Astrocyte (in vitro differentiated cells and primary cell): ENCODE measurements at places on chromosomes 11 and 22. TPM values are rescaled to one million over a fixed set of nuclear protein-coding genes. Genes with fewer than 3 reads are reported as not detected.

The DERL3 gene
- 0.70 and 0.82 TPM in 2 replicates for total RNA-seq

The THY1 gene
- 104 and 129 TPM in 2 replicates for total RNA-seq

The KCNA4 gene
- total RNA-seq, result not detected in 2 replicates

The PDGFD gene
- total RNA-seq, result 2.1 and 2.6 TPM in 2 replicates

The FXYD6 gene
- 8.1 and 10.5 TPM in 2 replicates for total RNA-seq

The ASRGL1 gene
- 2.4 and 3.2 TPM in 2 replicates for total RNA-seq

The TNNI2 gene
- total RNA-seq, result not detected in 2 replicates

The AQP11 gene
- 0.48 and 0.91 TPM in 2 replicates for total RNA-seq

The TREH gene
- total RNA-seq, result not detected in 2 replicates

The ZC3H12C gene
- 10.4 and 12.0 TPM in 2 replicates for total RNA-seq

The GRM5 gene
- total RNA-seq, result 0.30 and 0.70 TPM in 2 replicates

The WBP2NL gene
- total RNA-seq, result not detected in 2 replicates

The BAIAP2L2 gene
- 0.54 and 0.94 TPM in 2 replicates for total RNA-seq

- no peaks in the 10 kb centered on the region for H3K27me3 ChIP-seq
- no peak overlapping the region for H3K4me3 ChIP-seq
- no peaks in the 10 kb centered on the region for H3K36me3 ChIP-seq
- no peak overlapping the region for H3K27ac ChIP-seq
These were observed 58.3 kb downstream of the TMPRSS5 start for GRCh38 chr11:113647856-113648255.

DNA sequence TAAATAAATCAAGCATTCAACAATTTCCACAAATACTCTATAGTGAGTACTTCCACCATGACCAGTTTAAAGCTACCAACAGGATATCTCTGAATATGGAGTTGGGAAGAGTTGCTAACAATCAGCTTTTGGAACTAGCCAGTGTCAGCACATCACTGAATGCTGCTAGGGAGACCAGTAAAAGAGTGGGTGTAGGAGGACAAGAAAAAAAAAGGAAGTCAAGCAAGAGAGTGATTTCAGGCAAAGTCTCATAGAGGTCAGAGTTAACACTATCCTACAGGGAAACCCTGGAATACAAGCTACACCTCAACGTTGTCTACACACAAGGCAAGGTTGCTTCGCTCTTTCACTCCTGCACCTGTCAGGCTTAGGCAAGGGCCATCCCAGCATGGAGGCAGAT lies 24.2 kb downstream of the EIF3F start:
- peaks cover 17% of the 10 kb centered on the region for H3K4me1 ChIP-seq
- H3K27me3 ChIP-seq, result no peaks in the 10 kb centered on the region
- H3K27ac ChIP-seq, result no peak overlapping the region
- DNase-seq, result no peak

DNA sequence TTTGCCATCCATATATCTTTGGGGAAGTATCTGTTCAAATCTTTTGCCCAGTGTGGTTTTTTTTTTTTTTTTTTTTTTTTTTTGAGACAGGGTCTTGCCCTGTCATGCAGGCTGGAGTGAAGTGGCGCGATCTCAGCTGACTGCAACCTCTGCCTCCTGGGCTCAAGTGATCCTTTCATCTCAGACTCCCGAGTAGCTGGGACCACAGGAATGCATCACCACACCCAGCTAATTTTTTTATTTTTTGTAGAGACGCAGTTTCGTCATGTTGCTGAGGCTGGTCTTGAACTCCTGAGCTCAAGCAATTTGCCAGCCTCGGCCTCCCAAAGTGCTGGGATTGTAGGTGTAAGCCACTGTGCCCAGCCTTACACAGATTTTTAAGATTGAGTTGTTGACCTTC lies 4.8 kb upstream of the FAM118A start:
- H3K27me3 ChIP-seq, result no peaks in the 10 kb centered on the region
- no peaks in the 10 kb centered on the region for H3K36me3 ChIP-seq
- H3K4me1 ChIP-seq, result peaks cover 7% of the 10 kb centered on the region
- H3K4me3 ChIP-seq, result no peak overlapping the region

GRCh38 chr11:124724979-124725718 lies 14.6 kb upstream of the NRGN start:
- H3K4me1 ChIP-seq, result peaks cover 13% of the 10 kb centered on the region
- peaks cover 17% of the 10 kb centered on the region for H3K27me3 ChIP-seq
- H3K27ac ChIP-seq, result no peak overlapping the region
- no peak for DNase-seq
- H3K4me3 ChIP-seq, result no peak overlapping the region

- peaks cover 6% of the 10 kb centered on the region for H3K4me1 ChIP-seq
- H3K36me3 ChIP-seq, result no peaks in the 10 kb centered on the region
- no peak for DNase-seq
- no peak overlapping the region for H3K27ac ChIP-seq
- no peaks in the 10 kb centered on the region for H3K27me3 ChIP-seq
- H3K4me3 ChIP-seq, result no peak overlapping the region
These were observed 310.5 kb downstream of the SWAP70 start for GRCh38 chr11:9974375-9974774.

GRCh38 chr11:7115780-7116179 lies 27.0 kb downstream of the RBMXL2 start:
- no peak overlapping the region for H3K27ac ChIP-seq
- no peaks in the 10 kb centered on the region for H3K4me1 ChIP-seq
- no peaks in the 10 kb centered on the region for H3K36me3 ChIP-seq
- no peak overlapping the region for H3K4me3 ChIP-seq

DNA sequence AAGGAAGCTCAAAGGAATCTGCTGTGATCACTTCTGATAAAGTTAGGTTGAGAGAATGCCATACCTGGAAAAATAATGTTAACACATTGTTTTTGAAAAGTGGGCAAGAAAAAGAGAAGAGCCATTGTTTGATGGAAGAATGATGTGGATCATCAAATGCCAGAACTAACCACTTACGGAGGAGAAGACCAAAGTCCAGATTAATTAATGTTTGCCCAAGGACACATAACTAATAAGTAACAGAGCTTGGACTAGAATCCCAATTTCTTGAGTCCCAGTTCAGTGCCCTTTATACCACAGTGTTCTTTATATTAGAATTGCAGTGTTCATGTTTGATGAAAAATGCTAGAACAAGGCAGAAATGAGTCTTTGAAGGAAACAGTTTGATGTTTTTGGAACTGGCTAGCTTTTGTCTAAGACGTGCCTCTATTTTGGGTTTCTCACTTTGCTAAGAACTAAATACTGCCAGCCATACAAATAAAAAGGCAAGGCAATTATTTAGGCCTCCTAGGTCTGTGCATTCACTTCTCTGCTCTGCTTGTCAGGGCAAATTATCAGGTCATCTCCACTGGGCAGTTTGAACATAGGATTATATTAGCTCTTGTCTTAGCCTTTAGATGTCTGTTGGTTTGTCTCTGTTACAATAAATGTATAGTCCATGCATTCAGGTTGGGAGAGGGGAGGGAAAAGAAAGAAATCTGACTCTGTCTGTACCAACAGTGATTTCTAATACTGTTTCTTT lies 72.3 kb downstream of the TRIM44 start:
- peaks cover 18% of the 10 kb centered on the region for H3K36me3 ChIP-seq
- no peak for DNase-seq
- no peak overlapping the region for H3K4me3 ChIP-seq
- H3K27ac ChIP-seq, result no peak overlapping the region

DNA sequence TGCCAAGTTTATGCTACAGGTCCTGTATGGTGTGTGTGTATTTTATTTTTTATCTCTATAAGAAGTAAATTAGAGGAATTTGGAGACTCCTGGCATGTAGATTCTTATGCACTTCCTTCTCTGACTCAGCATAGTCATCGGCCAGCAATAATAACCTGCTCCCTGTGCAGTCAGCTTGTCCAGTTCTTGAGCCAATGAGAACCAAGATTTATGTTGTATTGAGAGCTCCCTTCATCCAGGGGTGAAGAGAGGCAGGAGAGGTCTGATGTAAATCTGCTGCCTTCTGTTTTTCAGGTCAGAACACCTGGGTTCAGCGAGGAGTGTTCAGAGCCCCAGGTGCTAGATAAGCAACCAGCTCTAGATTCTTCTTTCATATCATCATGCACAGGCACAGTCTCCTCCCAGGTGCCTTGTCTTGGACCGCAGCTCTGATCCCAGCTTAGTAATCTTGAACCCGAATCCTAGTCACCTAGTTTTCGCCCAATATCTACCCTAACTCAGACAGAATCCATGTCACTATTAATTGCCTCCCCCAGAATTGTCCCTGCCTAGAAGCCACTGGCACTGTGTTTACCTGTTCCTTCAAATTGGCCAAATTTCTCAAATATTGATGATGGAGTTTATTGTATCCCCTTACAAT lies 328.2 kb upstream of the NCAM1 start:
- no peak overlapping the region for H3K4me3 ChIP-seq
- H3K4me1 ChIP-seq, result no peaks in the 10 kb centered on the region
- H3K36me3 ChIP-seq, result no peaks in the 10 kb centered on the region
- H3K27ac ChIP-seq, result no peak overlapping the region

DNA sequence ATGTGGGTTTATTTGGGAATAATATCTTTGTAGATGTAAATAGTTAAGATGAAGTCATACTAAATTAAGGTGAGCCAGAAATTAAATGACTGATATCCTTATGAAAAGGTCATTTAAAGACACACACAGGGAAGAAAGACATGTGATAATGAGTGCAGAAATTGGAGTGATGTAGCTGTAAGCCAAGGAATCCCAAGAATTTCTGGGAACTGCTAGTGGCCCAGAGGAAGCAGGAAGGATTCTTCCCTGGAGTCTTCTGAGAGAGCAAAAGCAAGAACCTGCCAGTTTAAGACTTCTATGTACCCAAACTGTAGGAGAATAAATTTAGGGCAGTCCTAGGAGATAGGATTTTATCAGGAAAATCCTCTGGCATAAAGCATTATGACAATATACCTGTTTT lies 66.9 kb downstream of the LRRC4C start:
- no peaks in the 10 kb centered on the region for H3K27me3 ChIP-seq
- no peak overlapping the region for H3K27ac ChIP-seq

DNA sequence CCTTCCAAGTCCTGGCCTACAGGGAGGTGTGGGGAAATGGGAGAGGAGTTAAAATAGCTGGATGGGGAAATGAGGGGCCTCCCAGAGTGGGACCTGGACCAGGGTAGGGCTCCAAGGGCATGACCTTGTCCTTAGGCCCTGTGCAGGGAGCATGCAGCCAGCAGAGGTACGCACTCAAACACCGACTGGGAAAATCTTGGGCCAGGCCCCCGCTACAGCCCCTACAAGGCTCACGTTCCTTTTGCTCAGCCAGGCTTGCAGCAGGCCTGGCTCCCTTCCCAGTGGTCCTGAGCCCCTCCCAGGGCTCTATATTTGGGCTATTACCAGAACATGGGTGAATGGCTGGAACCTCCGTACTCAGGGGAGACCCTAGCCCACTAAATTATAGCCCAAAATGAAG lies 31.3 kb downstream of the LMO1 start:
- peaks cover 17% of the 10 kb centered on the region for H3K4me1 ChIP-seq
- peaks cover 2% of the 10 kb centered on the region for H3K27me3 ChIP-seq
- no peak for DNase-seq
- no peaks in the 10 kb centered on the region for H3K36me3 ChIP-seq
- no peak overlapping the region for H3K27ac ChIP-seq
- H3K4me3 ChIP-seq, result no peak overlapping the region

- H3K4me3 ChIP-seq, result no peak overlapping the region
- H3K27me3 ChIP-seq, result no peaks in the 10 kb centered on the region
- H3K27ac ChIP-seq, result peak overlapping the region; percentile 64
- DNase-seq, result peak; percentile 97
These were observed 66.5 kb downstream of the DBX1 start for GRCh38 chr11:20093775-20094174.

- H3K4me3 ChIP-seq, result no peak overlapping the region
- no peak overlapping the region for H3K27ac ChIP-seq
- no peaks in the 10 kb centered on the region for H3K4me1 ChIP-seq
- H3K36me3 ChIP-seq, result no peaks in the 10 kb centered on the region
These were observed 109.5 kb downstream of the FANCF start for GRCh38 chr11:22516111-22516510.

DNA sequence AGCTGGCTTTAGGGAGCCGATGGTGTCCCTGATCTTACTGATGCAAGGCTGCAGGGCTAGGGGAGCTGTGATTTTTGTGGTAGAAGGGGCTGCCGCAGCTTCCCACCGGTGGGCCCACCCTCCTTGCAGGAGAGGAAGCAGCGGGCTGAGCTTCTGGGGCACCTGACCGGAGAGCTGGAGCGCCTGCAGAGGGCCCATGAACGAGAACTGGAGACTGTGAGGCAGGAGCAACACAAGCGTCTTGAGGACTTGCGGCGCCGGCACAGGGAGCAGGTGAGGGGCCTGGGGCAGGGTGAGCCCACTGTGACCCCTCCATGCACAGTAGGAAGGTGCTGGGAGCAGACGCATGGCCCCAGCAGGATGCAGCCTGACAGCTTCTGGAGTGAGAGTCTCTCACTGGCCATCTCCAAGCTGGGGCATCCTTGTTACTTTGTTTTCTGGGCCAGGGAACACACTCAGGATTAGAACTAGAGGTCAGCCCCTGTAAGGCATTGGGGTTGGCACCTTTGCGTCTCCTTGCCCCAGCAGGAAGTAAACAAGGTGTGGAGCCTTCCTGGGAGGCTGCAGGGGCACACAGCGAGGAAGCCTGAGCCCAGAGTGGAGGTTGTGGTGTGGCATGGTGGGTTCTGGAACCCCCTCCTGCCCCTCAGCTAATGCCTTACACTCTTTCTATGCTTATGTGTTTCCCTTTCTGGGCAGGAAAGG lies 66.7 kb downstream of the CEP164 start:
- DNase-seq, result no peak
- no peak overlapping the region for H3K27ac ChIP-seq
- H3K4me3 ChIP-seq, result no peak overlapping the region
